ENCODE measurements at places on chromosomes 5 and 9. TPM values are rescaled to one million over a fixed set of nuclear protein-coding genes. Genes with fewer than 3 reads are reported as not detected.

HEMGN gene
- total RNA-seq: not detected

FREM1 gene
- 0.11 TPM for total RNA-seq

PCDH12 gene
- 0.11 TPM for total RNA-seq

GGTA1 gene
- total RNA-seq: not detected

ACTBL2 gene
- 0.11 TPM for total RNA-seq

DAPK1 gene
- total RNA-seq: 0.37 TPM

ZNF366 gene
- under 0.01 TPM for total RNA-seq

PCDHGC5 gene
- total RNA-seq: 2.9 TPM

TUT7 gene
- total RNA-seq: 42.6 TPM

SPATA31C1 gene
- not detected for total RNA-seq

ACSL6 gene
- not detected for total RNA-seq

GALNT10 gene
- total RNA-seq: 10.0 TPM

SHB gene
- 12.9 TPM for total RNA-seq

NIM1K gene
- total RNA-seq: 1.2 TPM

PDZD2 gene
- total RNA-seq: 0.44 TPM

OBP2B gene
- total RNA-seq: not detected

TMEM215 gene
- not detected for total RNA-seq

CYLC2 gene
- not detected for total RNA-seq

MVB12B gene
- 3.8 TPM for total RNA-seq

NUTM2G gene
- not detected for total RNA-seq

AIF1L gene
- total RNA-seq: 0.25 TPM

PSMB7 gene
- 263 TPM for total RNA-seq

OR13C2 gene
- total RNA-seq: not detected

PCDHGB6 gene
- 2.9 TPM for total RNA-seq

CXCL14 gene
- 0.22 TPM for total RNA-seq

RANBP3L gene
- 0.11 TPM for total RNA-seq

PCDHB1 gene
- not detected for total RNA-seq

PTGDS gene
- 40.7 TPM for total RNA-seq

SMIM33 gene
- not detected for total RNA-seq

DIRAS2 gene
- total RNA-seq: 1.4 TPM

ERAP2 gene
- total RNA-seq: 50.8 TPM
